ENCODE measurements at places on chromosomes 2 and 18.

- DNase-seq = no peak
Measured at GRCh38 chr18:58592223-58593214, 36.4 kb downstream of the ALPK2 start.

DNA sequence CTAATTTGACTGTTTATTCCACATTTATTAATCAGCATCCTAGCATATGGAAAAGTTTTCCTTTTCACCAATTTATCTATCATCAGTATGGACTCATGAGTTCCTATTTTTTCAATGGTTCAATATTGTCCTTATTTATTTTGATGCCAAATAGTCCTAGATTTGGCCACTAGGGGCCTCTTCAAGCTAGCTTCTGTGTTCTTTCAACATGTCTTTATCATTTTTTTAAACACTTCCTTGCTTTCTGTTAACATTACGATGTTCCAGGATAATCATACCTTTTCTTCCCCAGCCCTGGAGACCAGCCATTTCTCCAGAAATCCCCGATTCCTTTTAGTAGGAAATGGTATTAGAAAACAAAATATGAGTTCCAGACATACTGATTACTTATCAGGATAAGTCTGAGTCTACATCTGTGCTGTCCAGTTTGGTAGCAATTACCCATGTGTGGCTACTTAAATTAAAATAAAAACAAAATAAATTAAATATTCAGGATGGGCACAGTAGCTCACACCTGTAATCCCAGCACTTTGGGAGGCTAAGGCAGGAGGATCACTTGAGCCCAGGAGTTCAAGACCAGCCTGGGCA lies 70.6 kb downstream of the RPE start:
- no peak for DNase-seq

DNA sequence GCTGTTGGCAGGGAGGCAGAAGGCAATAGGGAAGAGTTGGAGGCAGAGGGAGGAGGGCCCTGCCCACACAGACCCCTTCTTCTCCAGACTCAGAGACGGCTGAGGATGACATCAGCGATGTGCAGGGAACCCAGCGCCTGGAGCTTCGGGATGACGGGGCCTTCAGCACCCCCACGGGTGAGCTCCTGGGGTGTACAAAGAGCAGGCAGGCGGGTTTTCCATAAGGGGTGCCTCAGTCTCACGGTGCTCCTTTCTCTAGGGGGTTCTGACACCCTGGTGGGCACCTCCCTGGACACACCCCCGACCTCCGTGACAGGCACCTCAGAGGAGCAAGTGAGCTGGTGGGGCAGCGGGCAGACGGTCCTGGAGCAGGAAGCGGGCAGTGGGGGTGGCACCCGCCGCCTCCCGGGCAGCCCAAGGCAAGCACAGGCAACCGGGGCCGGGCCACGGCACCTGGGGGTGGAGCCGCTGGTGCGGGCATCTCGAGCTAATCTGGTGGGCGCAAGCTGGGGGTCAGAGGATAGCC lies 10.0 kb downstream of the SPEG start:
- no peak for DNase-seq

- DNase-seq = no peak
Measured at GRCh38 chr2:228474466-228474865, 293.0 kb upstream of the SPHKAP start.

GRCh38 chr2:215811003-215811402 lies 202.3 kb downstream of the MREG start:
- DNase-seq = no peak

DNA sequence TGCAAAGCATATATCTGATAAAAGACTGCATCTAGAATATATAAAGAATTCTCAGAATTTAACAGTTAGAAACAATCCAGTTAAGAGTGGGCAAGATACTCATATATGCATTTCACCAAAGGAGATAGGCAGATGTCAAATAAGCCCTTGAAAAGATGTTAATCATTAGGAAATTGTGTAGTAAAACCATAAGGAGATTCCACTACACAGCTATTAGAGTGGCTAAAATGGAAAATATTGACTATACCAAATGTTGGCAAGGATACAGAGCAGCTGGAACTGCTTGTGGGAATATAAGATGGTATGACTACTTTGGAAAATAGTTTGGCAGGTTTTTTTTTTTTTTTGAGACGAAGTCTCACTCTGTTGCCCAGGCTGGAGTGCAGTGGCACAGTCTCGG lies 59.5 kb downstream of the CAB39 start:
- DNase-seq = no peak

GRCh38 chr2:24586955-24587354 lies 95.9 kb downstream of the NCOA1 start:
- DNase-seq = no peak

DNA sequence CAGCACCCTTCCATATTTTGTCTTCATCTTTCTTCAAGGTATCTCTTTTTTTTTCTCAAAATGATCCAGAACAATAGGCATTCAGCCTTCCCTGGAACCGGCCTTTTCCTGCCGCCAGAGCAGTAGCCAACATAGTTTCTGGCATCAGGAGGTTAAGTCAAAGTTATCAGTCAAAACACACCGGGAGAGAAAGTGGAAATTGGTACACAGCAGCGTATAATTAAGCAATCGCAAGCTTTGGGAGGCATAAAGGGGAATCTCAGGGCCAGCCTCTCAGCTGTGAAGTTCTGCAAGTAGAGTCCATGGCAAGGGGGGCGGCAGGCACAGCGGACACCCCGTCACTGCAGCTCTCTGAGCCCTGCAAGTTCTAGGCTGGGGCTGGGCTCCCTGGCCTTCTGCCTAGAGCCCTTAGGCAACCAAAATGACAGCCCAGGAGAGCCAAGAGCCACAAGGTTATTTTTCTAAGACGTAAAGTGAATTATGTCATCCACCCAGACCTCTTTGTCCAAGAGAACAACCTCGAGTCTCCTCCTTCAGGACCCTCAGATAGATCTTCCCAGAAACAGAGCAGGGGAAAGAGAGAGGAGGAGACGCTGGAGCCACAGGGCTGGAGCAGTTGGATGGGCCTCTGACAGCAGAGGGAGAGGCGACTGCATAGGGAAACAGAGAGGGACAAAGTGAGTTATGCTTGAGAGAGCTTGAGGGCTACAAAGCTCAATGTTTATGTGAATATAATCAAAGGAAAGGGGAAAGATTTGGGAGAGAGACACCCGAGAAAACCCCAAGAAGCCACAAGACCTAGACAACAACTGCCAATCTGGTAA lies 114.7 kb downstream of the BCL2L11 start:
- no peak for DNase-seq

GRCh38 chr2:141694180-141694579 lies 436.6 kb downstream of the LRP1B start:
- no peak for DNase-seq

- DNase-seq = no peak
Measured at GRCh38 chr2:24915796-24916195, 4.2 kb downstream of the ADCY3 start.

DNA sequence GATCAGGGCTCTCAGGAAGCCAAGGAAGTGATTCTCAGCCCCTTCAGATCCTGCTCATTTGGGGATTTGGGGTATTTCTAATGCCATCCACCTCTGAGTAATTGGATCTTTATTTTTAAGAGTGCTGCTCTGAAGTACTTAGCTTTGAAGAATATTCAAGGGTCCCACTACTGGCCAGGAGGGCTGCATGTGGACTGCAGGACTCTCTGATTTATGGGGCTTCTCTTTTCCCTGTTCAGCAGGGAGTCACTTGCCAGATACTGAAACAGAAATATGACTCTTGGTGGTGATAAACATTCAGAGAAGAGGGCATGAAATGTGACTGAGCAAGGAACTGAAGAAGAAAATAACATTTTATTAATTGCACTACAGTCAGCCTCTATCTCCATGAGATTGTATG lies 138.5 kb downstream of the MTX2 start:
- DNase-seq = no peak

DNA sequence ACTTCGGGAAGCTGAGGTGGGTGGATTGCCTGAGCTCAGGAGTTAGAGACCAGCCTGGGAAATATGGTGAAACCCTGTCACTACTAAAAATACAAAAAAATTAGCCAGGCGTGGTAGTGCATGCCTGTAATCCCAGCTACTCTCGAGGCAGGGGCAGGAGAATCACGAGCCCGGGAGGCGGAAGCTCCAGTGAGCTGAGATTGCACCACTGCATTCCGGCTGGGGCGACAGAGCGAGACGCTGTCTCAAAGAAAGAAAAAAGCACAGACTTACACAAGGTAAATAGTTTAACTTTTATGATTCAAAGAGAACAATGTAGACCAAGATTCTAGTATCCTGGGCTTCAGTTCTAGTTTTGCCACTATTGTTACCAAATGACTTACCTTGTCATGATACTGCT lies 37.4 kb downstream of the NCKAP1 start:
- no peak for DNase-seq

DNA sequence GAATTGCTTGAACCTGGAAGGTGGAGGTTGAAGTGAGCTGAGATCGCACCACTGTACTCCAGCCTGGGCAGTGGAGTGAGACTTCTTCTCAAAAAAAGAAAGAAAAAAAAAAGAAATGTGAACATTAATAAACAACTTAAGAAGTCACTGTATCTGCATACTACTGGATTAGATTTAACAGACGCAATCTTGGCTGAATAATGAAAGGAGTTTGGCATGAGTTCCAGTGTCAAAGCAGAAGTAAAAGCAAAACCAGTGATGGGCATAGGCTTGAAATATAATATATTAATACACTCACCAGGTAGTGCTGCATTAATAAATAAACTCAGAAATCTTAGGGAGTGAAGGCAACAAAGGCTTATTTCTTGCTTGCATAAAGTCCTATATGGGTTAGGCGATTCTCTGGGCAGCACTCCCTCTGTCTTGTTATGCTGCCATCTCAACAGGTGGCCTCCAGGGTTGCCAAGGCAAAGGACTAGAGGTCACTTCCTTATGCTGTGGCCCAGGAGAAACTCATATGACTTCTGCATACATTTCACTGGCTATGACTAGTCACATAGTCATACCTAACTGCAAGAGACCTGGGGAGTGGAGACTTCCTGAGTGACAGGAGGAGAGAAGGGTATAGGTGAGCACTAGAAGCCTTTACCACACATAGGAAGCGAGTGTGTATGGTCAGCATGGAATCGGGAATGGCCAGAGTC lies 296.2 kb upstream of the SPRED2 start:
- DNase-seq = no peak

DNA sequence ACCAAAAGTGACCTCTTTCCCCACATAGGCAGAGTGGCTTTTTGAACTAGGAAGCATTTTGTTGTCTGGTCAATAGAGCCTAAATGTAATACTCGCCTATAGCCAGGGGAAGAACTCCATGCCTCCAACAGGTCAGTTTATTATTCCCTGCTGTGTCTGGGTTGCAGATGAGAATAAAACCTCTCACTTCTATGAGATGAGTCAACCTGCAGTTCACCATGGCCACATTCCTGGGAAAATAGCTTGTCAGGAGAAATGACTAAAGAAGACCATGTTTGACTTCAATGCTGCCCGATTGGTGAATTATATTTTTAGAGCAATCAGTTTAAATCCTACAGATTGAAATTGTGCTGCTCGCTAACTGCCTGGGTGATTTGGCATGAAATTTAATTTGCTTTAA lies 46.7 kb upstream of the LRRTM1 start:
- DNase-seq = no peak

- no peak for DNase-seq
Measured at GRCh38 chr2:224584785-224585210, 365 bp downstream of the CUL3 start.

GRCh38 chr2:201872591-201872990 lies 66.3 kb downstream of the CDK15 start:
- no peak for DNase-seq

DNA sequence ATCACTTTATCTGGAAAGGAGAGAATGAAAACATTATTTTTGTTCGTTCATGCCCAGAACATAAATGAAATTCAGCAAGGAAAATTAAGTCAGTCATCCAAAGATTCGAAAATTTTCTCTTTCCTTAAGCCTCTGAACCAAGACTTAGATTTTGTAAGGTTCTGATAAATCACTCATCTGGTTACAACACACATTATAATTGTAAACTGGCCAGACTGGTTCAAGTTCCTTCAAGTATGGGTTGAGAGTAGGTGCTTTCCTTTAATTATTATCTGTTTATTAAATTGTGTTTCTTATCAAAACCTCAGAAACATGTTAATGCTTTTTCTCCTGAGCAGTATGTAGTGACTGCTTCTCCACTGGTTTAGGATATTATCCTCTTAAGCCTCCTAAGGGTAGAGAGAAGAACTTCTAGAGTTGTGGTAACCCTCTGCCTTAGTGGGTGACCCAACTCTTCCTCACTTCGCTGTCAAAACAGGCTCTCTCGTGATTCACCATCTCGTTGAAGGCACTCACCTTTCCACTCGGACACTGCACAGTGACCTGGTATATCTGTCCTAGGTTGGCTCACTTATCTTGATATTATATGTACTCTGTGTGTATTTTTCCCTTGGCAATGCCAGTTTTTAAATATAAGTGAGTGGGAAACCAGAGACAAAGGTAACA lies 325.9 kb downstream of the PAX3 start:
- DNase-seq = no peak

DNA sequence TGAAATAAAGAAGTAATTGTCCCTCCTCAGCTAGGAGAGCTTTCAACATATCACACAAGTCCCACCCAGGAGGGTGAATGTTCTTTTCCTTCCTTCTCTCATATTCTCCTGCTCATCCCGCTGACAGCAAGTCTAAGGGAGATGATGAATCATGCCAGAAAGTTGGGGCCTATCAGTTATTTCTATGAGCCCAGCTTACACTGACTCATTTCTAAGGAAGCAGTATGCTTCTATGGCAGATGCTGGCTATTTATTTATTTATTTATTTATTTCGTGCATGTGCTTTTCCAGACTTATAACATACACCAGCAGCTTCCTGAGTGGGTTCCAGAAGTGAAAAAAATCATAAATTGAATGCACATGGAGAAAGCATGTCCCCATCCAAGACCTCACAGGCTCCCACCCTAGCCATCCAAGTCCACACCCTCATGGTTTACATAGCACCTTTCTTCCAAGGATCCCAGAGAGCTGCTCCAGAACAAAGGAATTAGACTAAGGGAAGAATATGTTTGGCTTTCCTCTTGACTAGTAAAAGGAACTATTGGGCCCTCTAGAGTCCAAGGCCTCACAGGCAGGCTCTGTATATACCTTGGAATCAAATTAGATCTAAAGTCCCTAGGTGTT lies 1074.2 kb upstream of the ZEB2 start:
- DNase-seq = no peak

DNA sequence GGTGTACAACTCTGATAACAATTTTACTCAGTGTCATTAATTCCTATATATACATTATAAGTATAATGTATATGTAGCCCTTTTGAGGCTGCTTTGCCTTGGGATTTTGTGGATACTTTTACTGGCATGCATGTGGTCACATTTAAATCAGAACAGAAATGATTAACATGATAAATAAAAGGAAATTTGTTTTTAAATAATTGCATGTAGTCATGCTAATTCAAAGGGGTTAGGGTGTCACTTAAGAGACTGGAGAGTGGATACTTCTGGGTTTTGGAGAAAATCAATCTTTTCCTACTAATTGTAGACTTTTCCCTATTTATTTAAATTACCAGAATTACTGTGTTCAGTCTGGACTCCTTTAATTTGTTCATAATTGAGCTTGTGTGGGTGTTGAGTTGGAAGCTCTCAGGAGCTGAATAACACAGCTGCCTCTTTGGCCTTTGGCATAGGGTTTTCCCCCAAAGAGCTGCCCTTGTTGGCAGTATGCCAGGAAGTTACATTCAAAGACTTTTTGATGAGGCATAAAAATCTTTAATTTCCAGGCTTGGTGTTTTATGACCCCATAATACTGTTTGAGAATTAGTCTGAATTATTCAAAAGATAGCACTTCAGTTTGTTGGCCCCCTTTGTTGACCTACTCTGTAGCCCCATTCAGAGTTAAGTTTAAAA lies 484.7 kb upstream of the NRP2 start:
- DNase-seq = no peak
